HCT116 (cell line): ENCODE measurements at places on chromosomes 12 and 14. TPM values are rescaled to one million over a fixed set of nuclear protein-coding genes. Genes with fewer than 3 reads are reported as not detected.

DNA sequence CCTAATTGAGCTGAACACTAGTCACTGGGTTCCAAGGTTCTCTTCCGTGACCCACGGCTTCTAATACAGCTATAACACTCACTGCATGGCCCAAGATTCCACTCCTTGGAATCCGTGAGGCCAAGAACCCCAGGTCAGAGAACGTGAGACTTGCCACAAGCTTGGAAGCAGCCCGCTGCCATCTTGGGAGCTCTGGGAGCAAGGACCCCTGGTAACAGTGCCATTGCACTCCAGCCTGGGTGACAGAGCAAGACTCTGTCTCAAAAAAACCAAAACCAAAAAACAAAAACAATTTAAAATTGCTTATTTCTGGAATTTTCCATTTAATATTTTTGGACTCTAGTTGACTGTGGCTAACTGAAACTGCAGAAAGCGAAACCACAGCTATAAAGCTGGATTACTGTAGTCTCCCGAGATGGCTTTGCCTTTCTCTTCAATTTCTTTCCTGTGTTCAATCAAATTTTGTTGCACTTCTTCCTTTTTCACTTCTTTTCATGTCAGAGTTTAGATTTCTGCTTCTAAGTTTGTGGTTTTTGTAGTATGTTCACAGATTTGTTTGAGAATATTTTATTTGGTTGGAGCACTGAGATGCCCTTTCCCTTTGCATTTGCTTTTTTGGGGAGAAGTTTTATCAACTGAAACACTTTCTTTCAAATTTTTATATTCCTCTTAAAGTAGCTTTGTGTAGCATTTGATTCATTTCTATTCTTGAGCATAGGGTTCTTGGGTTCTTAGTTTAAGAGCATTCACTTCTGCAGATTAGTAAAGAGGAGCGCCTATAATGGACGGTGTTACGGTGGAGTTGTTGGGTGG, 44.6 kb downstream of the DDHD1 start:
- DNase-seq, result no peak

DNA sequence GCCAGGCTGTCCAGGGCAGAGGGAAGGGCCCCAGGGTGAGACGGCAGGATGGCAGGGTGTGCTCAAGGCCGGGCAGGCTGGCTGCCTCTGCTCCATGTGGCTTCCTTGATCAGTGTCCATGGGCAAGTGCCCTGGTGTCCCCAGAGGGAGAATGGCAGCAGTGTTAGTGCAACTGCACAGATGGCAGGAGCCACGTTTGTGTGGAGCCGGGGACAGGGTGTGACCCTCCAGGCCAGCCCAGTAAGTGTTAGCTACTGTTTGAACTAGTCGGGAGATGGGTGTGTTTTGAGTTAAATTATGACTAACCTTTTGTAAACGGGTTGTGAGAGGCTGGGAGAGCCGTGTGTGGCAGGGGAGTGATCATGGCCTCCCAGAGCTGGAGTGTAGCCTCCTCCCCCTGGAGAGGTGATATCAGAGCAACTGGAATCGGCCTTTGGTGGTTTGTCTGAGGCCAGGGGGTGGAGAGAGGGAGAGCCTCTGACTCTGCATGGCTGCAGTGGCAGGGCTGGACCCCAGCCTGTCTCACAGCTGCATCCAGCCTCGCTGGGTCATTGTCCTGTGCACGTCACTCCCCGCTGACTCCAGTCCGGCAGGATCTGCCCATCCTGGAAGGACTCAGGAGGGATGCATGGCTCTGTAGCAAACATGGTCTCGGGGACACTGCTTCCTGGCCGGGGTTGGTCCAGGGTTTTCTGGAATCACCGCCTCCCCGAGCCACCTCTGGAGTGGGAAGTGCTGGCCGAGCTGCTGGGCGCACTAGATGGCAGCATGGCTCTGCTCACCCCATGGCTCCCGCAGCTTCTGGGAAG, 27.8 kb downstream of the AACS start:
- DNase-seq, result no peak

DNA sequence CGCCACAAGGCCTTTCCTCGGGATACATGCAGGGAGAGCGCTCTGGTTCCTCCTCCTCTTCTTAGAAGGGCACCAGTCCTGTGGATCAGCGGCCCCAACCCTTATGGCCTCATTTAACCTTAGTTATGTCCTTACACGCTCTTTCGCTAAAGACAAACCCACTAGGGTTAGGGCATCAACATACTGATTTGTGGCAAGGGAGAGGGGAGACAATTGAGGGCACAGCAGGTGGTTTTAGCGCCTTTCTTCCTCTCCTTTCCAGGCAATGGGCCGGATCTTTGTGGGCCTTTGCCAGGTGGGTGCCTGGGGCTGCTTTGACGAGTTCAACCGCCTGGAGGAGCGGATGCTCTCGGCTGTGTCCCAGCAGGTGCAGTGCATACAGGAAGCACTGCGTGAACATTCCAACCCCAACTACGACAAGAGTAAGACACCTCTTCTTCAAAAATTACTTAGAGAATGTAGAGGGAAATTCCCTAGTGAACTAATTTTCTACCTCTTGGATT, 43.6 kb downstream of the DYNC1H1 start:
- DNase-seq, result no peak

- no peak for DNase-seq
These were observed 2.0 kb upstream of the SDS start for GRCh38 chr12:113405694-113406093.

GRCh38 chr12:9363145-9363544, 154.9 kb upstream of the PZP start:
- no peak for DNase-seq

DNA sequence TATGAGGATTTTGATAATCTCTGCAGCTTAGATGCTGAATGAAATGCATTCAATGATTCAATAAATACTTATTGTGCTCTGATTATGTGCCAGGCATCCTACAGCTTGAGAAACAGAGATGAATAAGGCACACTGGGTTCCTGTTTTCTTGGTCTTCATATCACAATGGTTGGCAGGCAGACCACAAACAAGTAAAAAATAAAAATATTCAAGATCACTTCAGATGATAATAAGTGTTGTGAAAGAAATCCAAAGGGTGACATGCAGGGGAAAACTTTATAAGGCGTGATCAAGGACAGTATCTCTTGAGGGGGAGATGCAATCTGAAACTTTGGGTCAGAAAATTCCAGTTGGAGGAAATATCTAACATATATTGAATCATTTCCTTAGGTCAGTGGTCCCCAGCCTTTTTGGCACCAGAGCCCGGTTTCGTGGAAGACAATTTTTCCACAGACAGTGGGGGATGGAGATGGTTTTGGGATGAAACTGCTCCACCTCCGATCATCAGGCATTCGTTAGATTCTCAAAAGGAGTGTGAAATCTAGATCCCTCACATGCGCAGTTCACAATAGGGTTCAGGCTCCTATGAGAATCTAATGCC, 73.7 kb upstream of the RAP1B start:
- no peak for DNase-seq

- no peak for DNase-seq
These were observed 48.0 kb downstream of the WNK1 start for GRCh38 chr12:800401-800800.

GRCh38 chr12:65881965-65882413, 57.7 kb downstream of the HMGA2 start:
- no peak for DNase-seq

B4GALNT1 gene
- 31.3 TPM for total RNA-seq

SIRT4 gene
- total RNA-seq, result 2.8 TPM

CACNB3 gene
- 22.0 TPM for total RNA-seq

DNA sequence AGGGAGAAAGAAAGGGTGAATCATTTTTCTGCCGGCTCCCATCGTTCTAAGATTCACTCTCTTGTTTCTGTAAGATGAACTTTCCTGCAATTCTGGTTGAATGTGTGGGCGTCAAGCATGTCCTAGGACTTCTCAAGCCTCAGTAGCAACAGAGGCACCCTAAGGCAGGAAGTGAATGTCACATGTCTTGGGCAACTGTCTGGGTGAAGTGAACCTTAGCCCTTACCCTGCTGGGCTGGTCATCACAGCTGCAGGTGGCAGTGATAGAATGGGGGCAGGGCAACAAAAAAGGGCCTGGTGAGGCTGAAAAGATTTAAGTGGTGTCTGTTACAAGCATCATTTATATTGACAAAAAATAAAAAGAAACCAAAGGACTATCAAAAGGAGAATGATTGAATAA, 45.9 kb upstream of the CAND1 start:
- no peak for DNase-seq

DNA sequence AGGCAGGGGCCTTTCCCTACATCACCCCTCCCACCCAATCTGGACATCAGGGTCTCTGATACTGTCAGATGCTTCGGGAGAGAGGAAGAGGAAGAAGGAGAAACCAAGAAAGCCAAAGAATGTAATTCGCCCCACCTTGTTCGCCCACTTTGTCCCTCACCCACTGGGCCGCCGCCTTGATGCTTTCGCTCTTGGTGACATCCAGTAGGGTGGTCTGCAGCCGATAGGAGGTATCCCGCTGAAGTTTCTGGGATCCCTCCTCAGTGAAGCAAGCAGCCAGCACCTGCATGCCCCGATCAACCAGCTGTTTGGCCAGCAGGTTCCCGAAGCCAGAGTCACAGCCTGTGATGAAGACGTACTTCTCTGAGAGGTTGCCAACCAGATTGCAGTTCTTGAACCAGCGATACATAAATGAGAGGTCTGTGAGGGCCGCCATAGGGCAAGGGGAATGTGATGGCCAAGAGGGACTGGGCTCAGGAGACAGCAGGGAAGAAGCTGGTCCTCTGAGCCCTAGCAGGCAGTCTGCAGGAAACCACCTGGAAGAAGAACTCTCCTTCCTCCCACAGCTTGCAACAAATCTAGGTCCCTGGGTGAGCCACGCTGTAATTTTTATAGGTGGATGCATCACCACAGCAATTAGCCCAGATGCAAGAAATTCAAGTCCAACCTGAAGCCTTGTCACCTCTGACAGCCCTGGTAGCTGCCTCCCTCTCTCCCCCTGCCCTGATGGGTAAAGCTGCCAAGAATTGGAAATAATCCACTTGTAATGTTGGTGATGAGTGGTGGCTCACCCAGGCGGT, at the start of gene SDR9C7:
Gene SDR9C7, minus strand, starts transcription at position 583 of the 800 bp plus-strand sequence. Its CDS starts 147 bp downstream, at position 436.
- DNase-seq, result no peak

DNA sequence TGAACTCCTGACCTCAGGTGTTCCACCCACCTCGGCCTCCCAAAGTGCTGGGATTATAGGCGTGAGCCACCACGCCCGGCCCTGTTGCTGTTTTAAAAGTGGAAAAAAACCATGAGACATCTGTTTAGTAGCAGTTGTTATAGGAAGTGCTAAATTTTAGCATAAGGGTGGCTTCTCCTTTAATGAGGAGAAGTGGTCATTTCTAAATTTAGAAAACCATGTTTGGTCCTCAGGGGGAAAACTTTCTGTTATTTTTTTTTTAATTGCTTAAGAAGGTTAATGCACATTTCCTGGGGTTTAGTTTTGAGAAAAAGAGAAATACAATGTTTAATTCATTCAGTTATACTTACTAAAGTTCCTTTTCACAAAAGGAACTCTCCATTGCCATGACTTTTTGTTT, 102.1 kb downstream of the MYRFL start:
- DNase-seq, result no peak

GRCh38 chr12:3967556-3968160, 94.5 kb upstream of the PARP11 start:
- DNase-seq, result no peak
